Left ventricle myocardium inferior (tissue), 1 donor: ENCODE measurements at places on chromosomes 16 and 17. TPM values are rescaled to one million over a fixed set of nuclear protein-coding genes. Genes with fewer than 3 reads are reported as not detected.
A peak's percentile ranks its signal among the peaks of the same experiment; 100 is the strongest.

The PPP1R1B gene
- 0.36 TPM for total RNA-seq

The OTOP2 gene
- not detected for total RNA-seq

DNA sequence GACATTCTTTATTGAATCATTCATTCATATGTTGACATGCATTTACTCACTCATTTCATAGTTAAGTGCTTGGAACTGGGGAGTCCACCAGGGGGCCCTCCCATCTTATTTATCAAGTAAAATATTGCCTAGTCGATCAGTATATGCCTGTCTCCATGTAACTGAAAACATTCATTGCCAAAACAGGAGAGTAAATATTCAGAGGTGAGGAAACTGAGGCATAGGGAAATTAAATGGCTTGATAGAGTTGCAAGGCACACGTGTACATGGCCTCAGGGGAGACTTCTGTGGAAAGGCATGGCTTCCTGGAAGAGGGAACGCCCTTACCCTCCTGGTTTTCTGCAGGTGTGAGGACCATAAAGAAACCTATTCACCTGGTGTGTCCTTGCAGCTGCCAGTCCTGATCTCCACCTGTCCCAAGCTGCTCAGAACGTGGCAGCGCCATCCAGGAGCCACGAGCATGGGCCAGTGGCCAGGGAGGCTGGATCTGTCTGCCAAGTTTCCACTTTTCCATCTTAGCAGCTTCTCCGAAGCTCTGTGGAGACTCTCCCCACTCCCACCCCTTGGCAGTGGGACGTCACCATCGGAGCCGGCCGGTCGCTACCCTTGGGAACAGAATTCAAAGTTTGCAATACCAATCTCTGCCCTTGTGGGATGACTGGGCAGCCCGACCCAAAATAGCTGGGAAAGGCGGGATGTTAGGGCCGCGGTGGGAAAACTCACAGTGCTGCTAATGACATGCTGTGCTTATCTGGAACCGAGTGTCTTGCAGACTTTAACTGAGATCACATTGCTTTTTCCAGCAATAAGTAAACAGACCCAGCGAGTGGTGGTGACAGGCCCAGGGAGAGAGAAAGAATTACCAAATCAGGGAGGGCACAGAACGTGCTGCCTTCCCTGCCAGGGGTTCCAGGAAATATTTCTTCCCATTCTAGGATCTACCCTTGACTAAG is 4.1 kb upstream of the C1QTNF1 start:
- peak overlapping the region; percentile 95 for H3K27ac ChIP-seq
- no peaks in the 10 kb centered on the region for H3K36me3 ChIP-seq
- DNase-seq = peak; percentile 68
- H3K4me1 ChIP-seq = peaks cover 56% of the 10 kb centered on the region

GRCh38 chr16:28504707-28505404 is 1.8 kb downstream of the IL27 start:
- H3K27me3 ChIP-seq = peaks cover 61% of the 10 kb centered on the region
- no peak overlapping the region for H3K4me3 ChIP-seq
- H3K36me3 ChIP-seq = no peaks in the 10 kb centered on the region
- no peaks in the 10 kb centered on the region for H3K4me1 ChIP-seq
- DNase-seq = no peak

DNA sequence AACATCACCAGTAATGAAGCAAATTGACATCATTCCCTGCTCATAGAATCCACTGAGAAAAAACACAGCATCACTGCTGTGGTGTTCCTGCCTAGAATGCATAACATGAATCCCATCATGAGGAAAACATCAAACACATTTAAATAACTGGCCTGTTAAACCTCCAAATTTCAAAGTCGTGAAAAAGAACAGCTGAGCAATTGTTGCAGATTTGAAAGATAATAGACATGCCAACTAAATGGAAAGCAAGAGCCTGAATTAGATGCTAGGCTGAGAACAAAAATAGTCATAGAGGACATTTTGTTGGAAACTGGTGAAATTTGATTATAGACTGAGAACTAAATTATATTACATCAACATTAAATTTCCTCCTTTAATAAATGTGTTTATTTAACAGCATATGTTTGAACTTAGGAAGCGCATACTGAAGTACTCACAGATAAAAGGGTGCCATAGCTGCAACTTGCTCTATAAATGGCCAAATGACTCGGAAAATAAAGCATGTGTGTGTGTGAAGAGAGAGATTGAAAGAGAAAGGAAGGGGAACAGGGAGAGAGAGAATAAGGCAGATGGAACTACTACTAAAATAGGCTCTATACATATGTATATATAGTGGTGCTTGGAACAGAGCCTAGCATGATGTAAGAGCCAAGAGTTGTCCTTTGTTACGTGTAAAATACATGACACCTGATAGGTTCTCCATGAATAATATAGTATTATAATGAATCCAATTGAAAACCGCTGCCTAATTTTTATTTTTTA is 305.0 kb upstream of the MON1B start:
- no peak overlapping the region for H3K4me3 ChIP-seq
- no peaks in the 10 kb centered on the region for H3K27me3 ChIP-seq
- H3K4me1 ChIP-seq = no peaks in the 10 kb centered on the region
- no peak overlapping the region for H3K27ac ChIP-seq
- no peaks in the 10 kb centered on the region for H3K36me3 ChIP-seq

DNA sequence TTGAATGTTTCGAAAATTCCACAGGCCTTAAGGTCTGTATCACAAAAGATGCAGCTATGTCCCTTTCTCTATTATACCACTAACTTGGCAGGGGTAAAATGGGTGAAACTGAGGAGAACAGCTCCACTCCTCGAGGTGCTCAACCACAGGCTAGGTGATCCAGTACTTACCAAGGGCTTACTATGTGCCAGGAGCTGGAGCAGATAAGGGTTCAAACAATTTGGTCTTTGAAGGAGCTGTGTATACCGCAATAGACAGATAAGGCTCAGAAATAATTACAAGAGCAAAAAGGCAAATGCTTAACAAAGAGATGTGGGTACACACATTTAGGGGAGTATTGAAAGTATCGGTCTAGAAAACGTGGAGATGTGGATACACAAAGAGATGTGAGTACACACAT is 1.5 kb downstream of the XPO6 start:
- no peak for DNase-seq

GRCh38 chr16:68948230-68948910 is 105.0 kb downstream of the TANGO6 start:
- H3K27ac ChIP-seq = no peak overlapping the region
- H3K36me3 ChIP-seq = peaks cover 18% of the 10 kb centered on the region

- peaks cover 16% of the 10 kb centered on the region for H3K4me1 ChIP-seq
- no peaks in the 10 kb centered on the region for H3K36me3 ChIP-seq
- DNase-seq = no peak
- H3K27ac ChIP-seq = no peak overlapping the region
- no peak overlapping the region for H3K4me3 ChIP-seq
Observed at GRCh38 chr17:47719411-47720152, 13.5 kb upstream of the TBX21 start.

DNA sequence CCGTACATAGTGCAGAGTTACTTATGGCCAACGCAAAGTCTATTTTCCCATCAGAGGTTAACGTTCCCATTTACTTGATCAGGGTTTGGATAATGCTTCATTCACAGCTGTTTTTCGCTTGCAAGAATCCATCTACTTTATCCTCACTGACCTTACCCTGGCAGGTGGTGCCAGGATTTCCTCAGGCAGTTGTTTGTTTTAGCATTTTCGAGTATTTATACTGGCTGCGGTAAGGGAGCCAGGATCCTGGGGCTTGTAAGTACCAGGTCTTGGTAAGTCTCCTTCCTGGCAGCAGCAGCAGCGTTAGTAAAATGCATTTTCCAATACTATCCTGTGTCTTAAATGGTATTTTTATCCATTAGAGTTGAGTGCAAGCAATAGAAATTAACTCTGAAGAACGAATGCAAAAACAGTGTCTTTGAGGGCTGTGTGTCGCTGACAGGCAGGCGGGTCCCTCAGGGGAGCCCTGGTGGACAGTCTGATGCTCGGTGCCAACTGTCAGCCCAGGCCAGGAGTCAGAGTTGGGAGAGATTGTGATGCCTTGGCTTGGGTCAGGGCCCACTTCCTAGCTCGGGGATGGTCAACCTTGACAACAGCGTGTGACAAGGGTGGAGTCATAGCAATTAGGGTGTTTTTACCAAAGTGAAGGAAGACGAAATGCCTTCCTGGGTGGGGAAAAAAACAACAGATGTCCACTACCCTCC is 92.4 kb upstream of the HSBP1 start:
- no peak overlapping the region for H3K27ac ChIP-seq
- no peaks in the 10 kb centered on the region for H3K27me3 ChIP-seq
- no peak overlapping the region for H3K4me3 ChIP-seq
- H3K36me3 ChIP-seq = no peaks in the 10 kb centered on the region

DNA sequence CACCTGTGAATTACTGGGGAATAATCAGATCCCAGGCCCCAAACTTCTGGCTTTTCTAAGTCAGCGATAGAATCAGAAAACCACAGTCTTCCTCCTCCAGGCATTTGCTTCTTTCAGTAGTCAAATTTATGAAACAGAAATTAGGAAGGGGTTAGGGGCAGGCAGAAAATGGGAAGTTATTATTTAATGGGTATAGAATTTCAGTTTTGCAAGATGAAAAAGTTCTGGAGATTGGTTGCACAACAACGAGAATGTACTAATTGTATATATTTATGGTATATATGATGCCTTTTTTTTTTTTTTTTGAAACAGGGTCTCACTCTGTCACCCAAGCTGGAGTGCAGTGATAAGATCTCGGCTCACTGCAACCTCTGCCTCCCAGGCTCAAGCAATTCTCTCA is 23.5 kb downstream of the ORC6 start:
- no peak for DNase-seq
- peak overlapping the region; percentile 82 for H3K27ac ChIP-seq
- H3K4me1 ChIP-seq = peaks cover 77% of the 10 kb centered on the region
- peaks cover 26% of the 10 kb centered on the region for H3K36me3 ChIP-seq
- H3K27me3 ChIP-seq = no peaks in the 10 kb centered on the region
